ENCODE measurements at places on chromosomes 3 and 15.
A peak's percentile ranks its signal among the peaks of the same experiment; 100 is the strongest.

DNA sequence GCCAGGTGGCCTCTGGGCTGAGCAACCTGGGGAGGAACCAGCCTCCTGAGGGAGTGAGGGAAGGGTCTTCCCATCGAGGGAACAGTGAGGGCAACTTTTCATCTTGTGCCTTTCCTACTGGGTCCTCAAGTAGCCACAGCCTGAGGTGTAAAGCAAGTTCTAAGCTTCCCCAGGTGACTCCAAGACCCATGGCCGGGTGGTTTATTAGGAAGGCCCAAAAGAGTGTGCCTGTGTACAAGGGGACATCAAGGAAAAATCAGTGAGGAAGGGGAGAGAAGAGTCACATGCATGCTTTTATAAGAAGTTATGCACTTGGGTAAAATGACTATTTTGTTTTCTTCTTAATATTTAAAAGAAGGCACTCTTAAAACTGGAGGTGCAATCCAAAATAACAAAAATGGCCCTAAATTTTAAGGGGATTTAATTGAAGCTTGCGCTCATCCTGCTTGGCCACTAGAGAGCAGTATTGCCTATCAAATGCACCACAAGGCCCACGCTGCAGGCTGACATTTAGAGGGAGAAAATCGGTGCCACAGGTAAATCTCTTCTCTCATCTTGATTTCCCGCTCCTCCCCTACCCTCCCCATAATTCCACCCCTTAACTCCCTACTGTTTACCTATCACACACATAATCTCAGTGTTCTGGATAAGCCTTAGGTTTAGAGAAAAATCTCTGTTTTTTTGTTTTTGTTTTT lies 6.7 kb downstream of the NANOGP8 start:
- peak; percentile 52 for DNase-seq

GRCh38 chr15:40439461-40439959 lies 1.2 kb upstream of the BAHD1 start:
- DNase-seq, result no peak

- no peak for DNase-seq
Observed at GRCh38 chr15:47708161-47708980, 8.9 kb upstream of the SEMA6D start.

DNA sequence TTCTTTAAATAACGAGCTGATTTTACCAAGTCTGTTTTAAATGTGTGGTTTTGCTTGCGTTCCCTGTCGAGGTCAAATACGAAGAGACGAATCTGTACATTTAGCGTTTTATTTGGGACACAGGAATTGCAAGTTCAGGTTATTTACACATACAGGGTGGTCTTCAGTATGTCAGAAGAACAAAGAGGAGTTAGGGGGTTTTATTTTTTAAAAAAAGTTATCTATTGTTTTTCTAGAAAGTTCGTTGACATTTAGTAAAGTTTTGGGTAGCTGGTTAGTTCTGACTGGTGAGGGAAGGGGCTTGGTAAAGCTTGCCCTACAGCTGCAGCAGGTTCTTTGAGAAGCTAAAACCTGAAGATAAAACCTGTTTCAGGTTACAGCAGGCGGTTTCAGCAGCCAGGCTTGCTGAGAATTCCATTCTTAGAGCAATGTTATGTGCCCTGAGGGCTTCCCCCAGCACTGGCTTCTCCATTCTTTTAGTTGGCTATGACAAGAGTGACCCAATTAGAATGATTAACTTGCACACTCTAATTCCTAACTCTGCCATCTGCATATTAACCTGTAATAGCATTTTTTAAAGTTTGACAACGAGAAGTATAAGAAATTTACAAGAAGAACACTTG lies 815 bp upstream of the ZNF280D start:
- no peak for DNase-seq

DNA sequence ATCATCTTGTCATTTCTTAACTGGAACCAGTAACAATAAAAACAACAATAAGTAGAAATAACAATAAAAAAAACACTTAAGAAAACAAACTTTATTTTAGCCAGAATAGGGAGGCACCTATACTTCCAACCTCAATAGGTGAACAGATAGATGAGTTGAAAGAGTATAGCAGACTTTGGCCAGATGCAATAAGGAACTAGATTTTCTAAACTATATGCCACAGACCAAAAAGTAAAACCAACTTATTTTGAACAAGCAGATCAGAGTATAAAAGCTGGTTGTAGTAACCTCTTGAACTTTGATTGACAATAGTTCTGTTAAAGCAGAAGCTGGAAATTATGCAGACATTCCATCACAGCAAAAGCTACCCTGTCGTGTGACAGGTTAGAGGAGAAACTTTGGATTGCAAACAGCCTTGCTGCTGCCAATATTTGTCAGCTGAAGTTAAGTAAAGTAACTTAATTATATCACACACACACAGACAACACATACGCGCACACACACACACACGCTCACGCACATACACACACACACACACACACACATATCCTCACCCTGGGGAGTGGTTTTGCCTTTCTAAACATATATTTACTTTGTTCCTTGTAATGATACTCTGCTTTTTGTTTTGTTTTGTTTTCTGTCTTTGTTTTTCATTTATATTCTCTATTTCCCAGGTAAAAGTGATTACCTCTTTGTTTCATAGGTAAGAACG lies 903.6 kb downstream of the VGLL3 start:
- DNase-seq, result no peak

- DNase-seq, result peak; percentile 72
Observed at GRCh38 chr3:194344012-194344411, 7.1 kb downstream of the CPN2 start.

- DNase-seq, result peak; percentile 21
Observed at GRCh38 chr3:100060685-100061484, 53.4 kb downstream of the FILIP1L start.

- DNase-seq, result peak; percentile 84
Observed at GRCh38 chr15:59299929-59300617, 72.6 kb downstream of the MYO1E start.

DNA sequence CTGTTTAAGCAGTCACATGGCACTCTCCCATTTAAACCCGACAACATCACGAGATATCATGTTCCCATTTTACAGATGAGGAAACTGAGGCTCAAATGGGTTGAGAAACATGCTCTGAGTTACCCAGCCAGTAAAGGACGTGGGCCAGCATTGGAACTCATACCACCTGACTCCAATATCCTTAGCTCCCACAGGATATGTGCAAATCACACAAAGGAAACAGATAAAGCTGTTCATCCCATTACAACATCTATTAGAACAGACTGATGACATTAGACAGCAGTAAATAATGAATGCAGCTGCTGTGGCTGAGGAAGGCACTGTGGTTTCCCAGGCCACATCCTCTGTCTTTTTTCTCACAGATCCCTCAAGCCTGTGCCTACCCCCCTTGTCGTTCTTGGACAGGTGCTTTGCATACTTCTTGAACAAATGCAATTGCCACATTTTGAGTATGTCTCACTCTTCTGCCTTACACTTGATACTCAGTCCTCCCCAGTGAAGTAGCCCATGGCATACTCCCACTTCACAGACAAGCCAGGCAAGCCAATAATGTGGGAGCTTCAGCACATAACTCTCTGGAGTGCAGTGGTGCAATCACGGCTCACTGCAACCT lies 17.7 kb downstream of the FRMD4B start:
- DNase-seq, result peak; percentile 68

GRCh38 chr15:100665570-100665969 lies 63.2 kb downstream of the ASB7 start:
- DNase-seq, result no peak

DNA sequence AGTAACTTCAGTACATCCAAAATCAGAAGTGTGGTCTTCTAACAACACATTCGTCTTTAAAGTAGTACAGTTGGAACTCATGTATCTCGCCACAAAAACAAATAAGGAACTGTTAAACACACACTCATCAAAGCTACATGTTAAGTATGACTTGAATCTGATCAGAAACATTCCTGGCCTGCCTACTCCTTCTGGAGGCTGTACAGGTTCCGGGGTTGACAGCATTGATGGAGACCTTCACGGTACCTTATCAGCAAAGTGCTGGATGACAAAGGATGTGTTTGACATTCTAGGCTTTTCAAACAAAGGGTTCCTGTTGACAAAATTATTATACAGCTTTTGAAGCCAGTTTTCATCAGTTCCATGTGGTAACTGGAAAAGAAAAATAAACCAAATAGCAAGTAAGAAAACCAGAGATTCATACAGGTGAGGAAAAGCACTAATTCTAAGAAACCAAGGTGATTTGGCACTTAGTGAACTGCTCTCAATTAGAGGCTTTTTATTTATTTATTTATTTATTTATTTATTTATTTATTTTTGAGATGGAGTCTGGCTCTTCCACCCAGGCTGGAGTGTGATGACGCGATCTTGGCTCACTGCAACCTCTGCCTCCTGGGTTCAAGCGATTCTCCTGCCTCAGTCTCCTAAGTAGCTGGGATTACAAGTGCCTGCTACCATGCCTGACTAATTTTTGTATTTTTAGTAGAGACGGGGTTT lies 44.3 kb downstream of the MYO5C start:
- no peak for DNase-seq

- DNase-seq, result peak; percentile 36
Observed at GRCh38 chr15:99683000-99683670, 50.1 kb downstream of the LYSMD4 start.

DNA sequence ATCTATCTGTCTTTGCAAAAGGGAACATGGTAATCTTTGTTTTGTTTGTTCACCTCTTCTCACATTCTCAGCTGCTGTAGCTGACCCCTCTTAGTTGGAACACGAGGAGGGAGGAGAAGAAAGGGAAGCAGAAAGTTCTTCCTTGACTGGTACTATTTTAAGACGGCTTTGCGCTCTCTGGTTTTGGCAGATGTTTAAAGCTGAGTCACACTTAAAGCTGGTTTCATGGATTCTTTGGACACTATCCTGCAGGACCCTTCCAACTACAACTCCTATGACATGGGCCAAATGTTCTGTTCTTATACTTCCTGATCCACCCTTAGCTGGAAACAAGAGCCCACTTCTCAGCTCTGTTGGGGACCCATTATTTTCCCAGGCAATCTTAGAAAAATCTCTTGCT lies 40.6 kb upstream of the FXR1 start:
- no peak for DNase-seq

DNA sequence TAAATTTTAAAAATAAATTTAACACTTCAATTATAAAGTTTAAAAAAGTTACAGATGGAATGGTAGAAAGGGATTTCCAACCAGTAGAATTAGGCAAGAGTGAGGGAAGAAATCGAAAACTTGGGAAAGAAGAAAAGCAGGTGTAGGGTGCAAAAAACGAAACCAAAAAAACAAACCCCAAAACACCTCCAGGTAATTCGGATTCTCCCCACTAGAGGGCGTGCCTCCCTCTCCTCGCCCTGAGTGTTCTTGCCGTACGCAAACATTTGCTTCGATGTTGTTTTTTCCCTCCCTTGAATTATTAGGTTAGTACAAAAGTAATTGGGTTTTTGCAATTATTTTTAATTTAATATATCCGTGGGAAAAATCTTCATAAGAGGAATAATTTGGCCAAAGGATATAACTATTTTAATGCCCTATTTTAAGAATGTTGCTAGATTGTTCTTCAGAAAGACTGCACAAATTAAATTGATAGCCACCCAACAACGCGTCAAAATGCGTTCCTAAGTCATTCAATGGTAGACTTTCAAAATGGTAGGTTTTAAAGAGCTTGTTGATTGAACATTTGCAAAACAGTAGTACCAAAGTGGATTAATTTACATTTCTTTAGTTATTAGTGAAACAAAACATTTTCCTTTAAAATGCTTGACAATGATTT lies 63.7 kb downstream of the SLC30A4 start:
- DNase-seq, result peak; percentile 86

- peak; percentile 70 for DNase-seq
Observed at GRCh38 chr3:108477511-108478147, 32.8 kb downstream of the MYH15 start.

DNA sequence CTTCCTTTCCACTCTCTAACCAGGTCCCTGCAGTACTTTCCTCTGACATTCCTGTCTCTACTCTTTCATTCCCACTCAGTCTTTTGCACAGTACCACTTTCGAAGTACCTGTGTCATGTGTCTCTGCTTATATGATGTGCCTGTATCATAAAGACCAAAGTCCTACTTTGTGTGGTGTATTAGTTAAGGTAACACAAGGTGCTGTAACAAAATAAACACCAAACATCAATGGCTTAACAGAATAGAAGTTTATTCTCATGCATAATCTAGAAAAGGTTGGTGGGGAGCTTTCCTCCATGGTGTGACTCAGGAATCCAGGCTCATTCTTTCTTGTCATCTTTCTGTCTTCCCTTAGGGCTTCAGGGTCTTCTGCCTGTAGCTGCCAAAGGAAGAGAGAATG lies 3.3 kb downstream of the TMED3 start:
- no peak for DNase-seq

DNA sequence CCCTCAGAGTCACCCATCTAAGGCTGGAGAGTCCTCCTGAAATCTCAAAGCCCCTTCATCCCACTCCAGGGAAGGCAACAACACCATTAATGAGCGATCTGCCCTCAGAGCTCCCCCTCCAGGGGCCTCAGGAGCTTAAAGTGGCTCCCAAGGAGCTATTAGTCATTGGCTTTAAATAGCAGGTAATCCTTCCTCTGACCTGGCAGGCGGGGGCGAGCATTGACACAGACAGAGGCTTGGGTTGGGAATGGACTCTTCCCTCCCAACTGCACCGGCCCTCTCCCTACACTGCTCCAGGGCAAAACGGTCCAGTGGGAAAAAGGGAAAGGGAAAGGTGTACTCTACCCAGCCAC lies 1.4 kb downstream of the MFGE8 start:
- DNase-seq, result no peak

DNA sequence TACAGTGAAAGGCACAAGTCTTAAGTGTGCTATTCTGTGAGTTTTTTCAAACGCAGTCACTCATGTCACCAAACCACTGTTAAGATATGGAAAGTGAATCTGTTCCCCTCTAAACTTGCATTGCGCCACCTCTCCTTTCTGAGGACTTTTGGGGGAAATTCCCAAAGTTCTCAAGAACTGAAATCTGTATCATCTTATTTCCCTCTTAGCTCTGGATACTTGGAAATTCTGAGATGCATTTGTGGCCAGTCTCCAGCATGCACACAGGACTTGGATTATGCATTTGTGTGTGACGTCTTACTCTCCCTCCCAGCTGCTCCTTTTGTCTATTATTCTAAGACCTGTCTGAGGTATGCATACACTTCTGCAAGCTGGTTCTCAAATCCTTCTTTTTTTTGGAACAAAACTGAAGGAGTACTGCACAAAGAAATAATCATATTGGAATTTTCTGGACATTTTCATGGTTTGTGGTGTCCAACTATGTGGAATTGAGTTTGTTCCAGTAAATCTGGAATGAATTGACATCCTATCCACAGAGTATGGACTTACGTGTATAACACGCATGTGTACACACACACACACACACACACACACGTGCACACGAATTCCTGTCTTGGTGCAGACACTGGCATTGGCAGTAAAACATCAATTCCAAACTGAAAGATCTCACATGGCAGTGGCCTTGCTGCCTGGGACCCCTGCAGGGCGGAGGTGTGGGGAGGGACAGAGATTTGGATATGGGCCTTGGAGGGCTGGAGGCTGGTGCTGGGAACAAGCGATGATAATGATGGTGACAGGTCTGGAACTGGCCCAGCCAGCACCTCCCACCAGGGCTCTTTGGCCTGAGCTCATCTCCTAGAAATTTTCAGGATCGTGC lies 8.2 kb upstream of the LCTL start:
- DNase-seq, result no peak

DNA sequence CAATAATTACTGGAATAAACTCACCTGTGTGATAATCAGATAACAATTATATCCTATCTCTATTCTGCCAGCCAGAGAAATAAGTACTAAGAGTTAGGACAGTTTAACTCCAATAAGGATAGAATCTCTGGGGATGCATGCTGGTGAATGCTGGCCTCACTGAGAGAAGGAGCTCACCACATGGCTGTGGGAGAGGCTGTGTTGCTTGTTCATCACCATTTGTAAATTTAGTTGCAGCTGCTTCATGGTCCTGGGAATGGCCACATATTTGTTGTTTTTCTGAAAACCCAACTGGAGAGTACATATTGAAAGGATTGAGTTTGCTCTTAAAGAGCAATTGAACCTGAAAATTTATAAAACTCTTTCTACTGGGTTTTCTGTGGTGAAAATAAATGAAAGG lies 207.3 kb downstream of the NECTIN3 start:
- DNase-seq, result no peak

Data from activated CD4-positive, alpha-beta T cell treated with anti-CD3 and anti-CD28 coated beads, Interleukin-2, amount 10 ng/mL, durations not matched to agents 7 days and 5 days (primary cell).